Fibroblast of pulmonary artery (primary cell): ENCODE measurements at places on chromosomes 11 and 22.

DNA sequence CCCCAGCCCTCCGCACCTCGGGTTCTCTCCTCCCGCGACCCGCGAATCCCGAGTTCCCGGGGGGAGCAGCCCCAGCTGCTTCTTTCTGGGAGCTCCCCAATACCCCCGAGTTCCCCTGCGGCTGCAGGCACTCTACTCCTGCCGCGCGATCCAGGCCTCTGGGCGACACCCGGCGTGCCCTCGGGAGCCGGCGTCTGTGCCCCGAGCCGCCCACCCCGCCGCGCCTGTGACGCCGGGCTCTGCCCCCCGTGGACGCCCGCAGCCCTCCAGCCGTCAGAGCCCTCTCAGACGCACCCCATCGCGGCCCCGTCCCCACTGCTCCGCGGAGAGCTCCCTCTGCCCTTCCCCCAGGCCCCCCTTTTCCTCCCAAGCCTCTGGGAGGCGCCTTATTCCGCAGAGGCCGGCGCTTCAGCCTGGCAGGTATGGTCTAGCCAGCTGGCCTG, 422 bp downstream of the GLB1L2 start:
- DNase-seq, result no peak

DNA sequence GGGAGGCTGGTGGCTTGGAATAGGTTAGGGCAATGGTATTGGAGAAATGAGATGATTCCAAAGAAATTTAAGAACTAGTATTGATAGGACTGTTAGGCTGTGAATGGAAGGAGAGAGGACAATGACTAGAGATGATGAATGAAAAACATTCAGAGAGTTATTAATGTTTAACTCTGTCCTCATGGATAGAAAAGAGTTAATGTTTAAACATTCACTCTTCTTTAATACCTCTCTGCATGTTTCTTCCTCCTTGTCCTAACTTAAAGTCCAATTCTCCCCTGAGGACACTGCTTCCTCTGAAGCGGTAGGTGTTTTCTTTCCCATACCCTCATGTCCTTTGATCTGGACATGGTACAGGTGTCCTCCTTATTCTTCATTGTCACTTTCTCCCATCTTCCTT, 13.4 kb downstream of the CHEK1 start:
- DNase-seq, result no peak

- no peak for DNase-seq
These were observed 30.3 kb downstream of the UVRAG start for GRCh38 chr11:75845324-75845723.

DNA sequence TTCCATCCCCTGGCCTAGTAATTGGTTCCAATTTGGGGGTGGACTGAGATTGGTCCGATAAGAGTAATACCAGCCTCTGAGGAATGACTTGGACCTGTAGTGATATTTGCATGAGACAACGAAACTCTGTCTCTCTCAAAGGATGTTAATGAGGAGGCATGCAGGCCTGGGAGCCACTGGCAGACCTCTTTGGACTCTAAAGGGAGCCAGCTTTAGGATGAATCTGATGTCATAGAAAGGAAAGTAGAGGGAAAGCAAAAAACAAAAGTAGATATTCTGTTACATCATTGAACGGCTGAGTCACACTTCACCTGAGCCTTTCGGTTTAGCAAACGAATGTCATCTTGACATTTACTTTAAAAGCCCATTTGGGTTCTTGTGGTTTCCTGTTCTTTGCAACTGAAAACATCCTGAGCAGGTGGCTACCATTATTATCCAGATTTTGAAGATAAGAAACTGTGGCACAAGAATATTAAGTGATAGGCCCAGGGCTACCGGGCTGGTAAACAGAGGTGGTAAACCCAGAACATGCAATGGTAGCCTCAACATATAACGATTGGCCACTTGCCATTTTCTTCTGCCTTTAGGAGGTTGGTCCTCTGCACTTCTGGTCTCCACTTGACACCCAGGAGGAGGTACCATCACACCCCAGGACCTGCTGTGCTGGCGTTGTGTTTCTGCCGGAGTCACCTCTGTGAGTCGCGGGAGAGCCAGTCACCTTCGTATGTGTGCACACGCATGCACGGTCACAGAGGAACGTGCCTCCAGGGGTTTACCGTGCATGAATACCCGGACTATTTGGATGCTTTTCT, 42.7 kb downstream of the RTL6 start:
- DNase-seq, result no peak

- no peak for DNase-seq
These were observed 248.7 kb upstream of the ARHGAP42 start for GRCh38 chr11:100438376-100438775.

GRCh38 chr11:125141686-125142535, 22.6 kb upstream of the PKNOX2 start:
- peak; percentile 35 for DNase-seq

- no peak for DNase-seq
These were observed 89.7 kb downstream of the RRM1 start for GRCh38 chr11:4184163-4184916.

GRCh38 chr11:12787847-12788246, 113.6 kb downstream of the TEAD1 start:
- peak; percentile 73 for DNase-seq

GRCh38 chr11:60396799-60397198, 540 bp downstream of the MS4A14 start:
- no peak for DNase-seq

DNA sequence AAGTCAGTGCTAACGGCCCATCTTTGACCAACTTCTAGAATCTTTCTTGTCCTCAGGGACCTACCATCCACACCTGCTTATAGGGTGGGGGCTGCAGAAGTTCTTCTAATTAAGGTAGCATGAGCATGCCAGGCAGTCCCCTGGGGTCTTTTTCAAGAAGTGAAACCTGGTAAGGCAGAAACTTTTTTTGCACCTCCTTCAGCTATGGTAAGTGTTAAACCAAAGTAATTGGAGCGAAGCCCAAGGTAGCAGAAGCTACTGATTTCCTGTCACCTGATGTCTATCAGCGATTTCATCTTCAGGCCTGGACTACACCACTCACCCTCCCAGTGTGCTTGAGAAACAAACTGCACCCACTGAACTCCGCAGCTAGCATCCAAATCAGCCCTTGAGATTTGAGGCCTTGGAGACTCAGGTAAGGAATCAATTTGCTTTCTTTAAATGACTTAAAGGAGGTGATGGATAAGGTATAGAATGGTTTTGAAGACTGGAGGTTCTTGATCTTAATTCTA, at the start of gene MS4A1:
TSS of gene MS4A1 (plus strand) at position 317 of the 512 bp plus-strand sequence. CDS start 6,528 bp downstream, outside the sequence.
- DNase-seq, result no peak

DNA sequence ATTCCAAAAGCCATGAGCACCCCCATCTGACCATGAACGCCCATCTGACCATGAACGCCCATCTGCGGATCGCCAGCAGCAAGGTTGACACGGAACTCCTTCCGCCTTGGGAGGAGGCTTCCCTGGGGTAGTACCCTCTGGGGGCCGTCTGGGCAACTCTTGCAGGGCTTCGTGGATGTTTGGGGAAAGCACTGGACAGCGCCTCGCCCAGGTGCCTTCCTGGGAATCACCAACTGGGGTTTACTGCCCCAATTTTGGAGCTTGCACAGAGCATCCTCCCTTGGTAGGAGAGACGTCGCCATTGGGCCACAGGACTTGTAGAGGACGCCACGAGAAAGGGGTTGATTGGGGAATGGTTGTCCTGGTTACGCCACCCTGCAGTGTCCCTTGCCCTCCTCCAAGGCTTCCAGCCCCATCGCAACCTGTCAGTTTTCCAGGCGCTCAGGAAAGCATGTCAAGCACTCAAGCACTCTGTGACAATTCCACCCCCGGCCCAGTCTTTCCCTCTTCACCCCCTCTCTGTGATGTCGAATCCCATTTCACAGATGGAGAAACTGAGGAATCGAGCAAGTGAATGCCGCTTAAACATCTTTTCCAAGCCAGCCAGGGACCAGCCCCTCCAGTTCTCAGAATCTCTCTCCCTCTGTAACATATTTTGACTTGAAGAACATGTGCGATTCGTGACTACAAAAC, 914 bp upstream of the PRDM11 start:
- peak; percentile 56 for DNase-seq

- peak; percentile 91 for DNase-seq
These were observed 3.6 kb downstream of the SHISAL1 start for GRCh38 chr22:44309137-44309536.

- DNase-seq, result no peak
These were observed 51.2 kb downstream of the SYN3 start for GRCh38 chr22:33006955-33007318.

DNA sequence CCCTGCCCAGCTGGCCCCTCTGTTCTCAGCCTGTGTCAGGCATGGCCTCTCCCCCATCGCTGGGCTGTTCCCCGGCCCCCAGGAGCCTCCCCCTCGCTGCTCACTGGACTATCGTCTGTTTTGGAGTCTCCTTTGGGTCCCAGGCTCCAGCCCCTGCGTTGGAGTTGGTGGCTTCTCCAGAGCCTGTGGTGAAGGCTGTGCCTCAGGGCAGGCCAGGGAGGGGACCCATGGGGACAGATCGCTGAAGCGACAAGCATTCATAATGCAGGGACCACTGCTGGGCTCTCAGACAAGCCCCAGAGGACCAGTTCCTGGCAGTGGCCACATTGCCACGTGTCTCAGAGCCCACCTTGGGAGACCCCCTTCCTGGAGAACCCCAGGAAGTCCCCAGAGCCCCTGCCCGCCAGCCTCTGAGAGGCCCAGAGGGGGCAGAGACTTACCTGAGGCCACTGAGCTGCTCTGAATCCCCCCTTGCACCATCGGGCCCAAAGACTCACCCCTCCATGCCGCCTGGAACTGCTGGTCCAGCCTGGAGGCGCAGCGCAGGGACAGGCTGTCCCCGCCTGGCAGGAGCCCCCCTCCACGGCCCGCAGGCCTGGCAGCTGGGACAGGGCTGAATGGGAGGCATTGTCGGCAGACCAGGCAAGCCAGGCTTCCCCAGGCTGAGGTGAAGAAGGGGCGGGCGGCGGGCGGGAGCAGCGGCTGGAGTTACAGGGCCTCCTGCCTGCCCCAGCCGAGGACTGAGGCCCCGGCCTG, at the start of gene CHADL:
TSS of gene CHADL (minus strand) at position 555 of the 756 bp plus-strand sequence. CDS start at position 505, 50 bp downstream.
- DNase-seq, result no peak

DNA sequence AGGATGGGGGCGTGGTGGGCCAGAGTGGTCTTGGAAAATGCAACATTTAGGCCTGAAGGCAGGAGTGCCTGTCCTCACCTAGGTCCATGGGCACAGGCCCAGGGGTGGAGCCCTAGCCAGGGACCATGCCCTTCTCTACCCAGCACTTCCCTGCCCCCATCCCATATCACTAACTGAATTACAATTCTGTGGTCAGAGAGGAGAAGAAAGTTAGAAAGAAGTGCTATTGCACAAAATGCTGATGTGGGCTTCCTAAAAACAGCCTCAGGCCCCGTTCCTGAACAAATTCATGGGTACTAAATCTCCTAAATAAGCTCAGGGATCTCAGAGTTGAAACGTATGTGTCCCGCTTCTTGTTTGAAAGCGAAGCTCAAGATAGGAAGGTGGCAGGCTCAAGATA, 3.5 kb upstream of the ASRGL1 start:
- no peak for DNase-seq

- DNase-seq, result no peak
These were observed 1268.9 kb downstream of the BRD1 start for GRCh38 chr22:48558606-48559402.

DNA sequence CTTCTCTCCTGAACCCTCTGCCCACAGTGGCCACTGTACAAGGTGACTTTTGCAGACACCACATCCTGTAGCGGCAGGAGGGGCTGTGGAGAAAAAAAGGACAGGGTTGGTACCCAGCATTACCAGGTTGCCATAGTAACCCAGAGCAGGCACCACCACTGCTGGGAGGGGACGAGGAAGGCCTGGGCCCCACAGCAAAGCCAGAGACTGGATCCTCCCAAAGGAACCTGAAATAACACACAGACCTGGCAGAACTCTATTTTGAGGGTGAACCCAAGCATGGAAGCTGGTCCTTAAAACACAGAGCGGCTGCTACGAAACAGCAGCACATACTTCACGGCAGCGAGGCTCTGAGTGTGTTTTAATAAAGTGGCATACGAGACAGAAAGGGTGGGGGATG, 380.6 kb downstream of the CTTN start:
- DNase-seq, result no peak

GRCh38 chr22:29136782-29137700, 64.2 kb downstream of the KREMEN1 start:
- no peak for DNase-seq

DNA sequence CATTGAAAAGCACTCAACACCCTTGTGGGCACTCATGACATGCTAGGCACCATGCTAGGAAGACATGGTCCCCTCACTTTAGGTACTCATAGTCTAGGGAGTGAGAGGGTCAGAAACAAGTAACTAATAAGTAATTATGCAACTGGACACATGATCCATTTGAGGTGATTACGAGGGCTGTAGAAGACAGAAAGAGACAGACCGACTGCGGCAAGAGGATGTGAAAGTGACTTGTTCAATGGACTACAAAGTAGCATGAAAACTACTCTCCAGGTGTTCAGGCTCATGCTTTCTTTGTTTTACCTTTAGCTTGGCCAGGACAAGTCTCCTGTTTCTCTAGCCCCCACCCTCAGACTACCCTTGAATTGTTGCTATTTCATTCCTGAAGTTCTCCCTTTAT, 310.8 kb upstream of the SORL1-AS1 start:
- no peak for DNase-seq

GRCh38 chr11:64771861-64772260, 6.5 kb downstream of the SF1 start:
- no peak for DNase-seq
